KG1 (cell line): ENCODE measurements at places on chromosomes 5 and 9.

GRCh38 chr5:122727112-122727541 lies 47.8 kb upstream of the SNX2 start:
- DNase-seq, result no peak

- DNase-seq, result peak; percentile 44
These were observed 20.9 kb downstream of the OR2Y1 start for GRCh38 chr5:180718810-180719453.

GRCh38 chr5:173392-174290 lies 17.7 kb upstream of the LRRC14B start:
- DNase-seq, result no peak

GRCh38 chr9:93064392-93065134 lies 6.1 kb downstream of the SUSD3 start:
- peak; percentile 89 for DNase-seq

- no peak for DNase-seq
These were observed 88.6 kb upstream of the CDKN2B start for GRCh38 chr9:22097707-22098106.
